ENCODE measurements at places on chromosomes 7 and 10. TPM values are rescaled to one million over a fixed set of nuclear protein-coding genes. Genes with fewer than 3 reads are reported as not detected.

The GNGT1 gene
- total RNA-seq, result 0.54 TPM

The OR2AE1 gene
- not detected for total RNA-seq

The NAT16 gene
- 0.19 TPM for total RNA-seq

The HEPACAM2 gene
- 2.1 TPM for total RNA-seq

DNA sequence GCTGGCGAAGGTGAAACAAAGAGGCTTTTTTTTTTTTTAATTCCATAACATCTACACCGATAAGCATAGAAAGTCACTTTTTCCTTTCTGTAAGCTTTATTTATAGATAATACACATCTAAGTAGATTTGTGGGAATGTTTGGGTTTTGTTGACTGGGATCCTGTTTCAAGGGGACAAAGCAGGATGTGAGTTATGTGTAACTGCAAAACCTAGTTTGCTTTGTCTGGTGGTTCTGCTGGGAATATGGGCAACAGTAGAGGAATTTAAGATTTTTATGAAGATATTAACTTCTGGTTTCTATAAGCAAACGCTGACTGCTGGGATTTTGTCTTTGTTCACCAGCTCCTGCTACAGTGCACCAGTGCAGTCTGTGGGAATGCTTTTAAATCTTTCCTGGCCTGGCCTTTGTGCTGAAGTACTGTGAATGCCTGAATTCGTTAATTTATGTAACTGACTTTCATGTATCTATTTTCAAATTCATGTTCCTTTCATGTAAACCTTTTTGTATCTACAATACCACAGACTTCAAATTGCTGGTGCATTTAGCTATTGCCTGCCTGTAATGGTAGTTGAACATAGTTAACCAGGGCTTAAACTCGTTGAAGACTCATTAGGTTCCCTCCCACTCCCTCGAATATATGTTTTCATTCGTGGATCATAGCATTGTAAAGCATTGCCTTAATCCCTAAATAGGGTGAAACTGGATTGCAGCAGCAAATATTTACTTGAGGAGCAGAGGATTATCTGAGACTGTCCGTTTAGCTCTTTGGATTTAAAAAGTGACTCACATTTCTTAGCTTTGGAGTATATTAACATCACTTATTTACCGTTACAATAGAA lies 1.5 kb downstream of the KLHL7 start:
- DNase-seq, result no peak

- peak; percentile 33 for DNase-seq
These were observed 345.1 kb downstream of the ARL4A start for GRCh38 chr7:13032576-13032975.

DNA sequence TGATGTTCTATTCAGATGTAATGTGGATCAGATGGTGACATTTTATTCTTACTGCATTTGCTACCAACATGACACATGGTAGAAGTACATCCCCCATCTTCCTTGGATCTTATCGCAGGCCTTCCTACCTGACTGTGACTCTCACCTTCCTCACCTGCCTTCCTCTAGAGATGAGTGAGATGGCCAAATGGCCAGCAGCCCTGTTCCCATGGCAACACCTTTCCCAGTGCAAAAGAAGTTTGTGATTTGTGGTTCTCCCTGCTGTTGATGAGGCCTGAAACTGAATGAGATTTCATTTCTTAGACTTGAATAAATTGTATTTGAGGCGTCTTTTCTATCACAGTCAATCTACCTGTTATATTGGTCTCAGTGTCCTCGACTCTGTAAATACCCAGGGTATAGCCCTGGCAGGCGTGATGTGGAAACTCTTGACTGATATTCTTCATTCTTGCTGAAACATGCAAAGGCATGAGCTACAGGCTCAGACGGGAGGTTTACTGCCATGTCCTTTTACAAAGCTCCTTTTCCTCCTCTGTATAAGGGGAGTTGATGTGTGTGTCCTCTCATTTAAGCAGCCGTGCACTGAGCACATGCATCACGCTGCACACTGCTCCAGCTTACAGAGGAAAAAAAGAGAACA lies 440.7 kb upstream of the AKR1E2 start:
- DNase-seq, result no peak

DNA sequence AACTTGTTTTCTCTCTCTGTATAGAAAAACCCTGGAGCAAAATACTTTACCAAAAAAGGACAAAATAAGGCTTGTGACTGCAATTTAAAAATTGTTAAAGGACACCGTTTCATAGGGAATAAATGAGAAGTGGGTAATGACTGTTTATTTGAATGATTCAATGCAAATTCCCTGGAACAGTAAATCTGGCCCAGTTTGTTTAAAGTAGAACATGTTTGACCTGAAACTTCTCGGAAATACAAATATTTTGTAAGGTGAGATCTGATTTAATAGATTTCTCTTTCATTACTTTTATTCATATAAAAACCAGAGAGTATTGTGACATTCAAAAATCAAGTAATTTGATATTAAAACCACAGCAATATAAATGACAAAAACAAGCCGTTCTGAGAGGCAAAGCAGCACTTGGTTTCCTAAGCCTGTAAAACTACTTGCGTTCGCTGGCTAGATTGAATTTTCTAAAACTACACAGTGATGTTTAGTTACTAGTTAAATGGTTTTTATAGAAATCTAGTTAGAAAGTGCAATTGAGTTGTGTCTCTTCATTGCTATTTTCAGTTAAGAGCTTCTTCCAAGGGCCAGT lies 76.8 kb upstream of the PITRM1 start:
- DNase-seq, result no peak

GRCh38 chr10:110447886-110448285 lies 49.8 kb upstream of the DUSP5 start:
- no peak for DNase-seq

- DNase-seq, result no peak
These were observed 141.7 kb upstream of the KCND2 start for GRCh38 chr7:120131096-120131839.

Measured in Caco-2 (cell line).